ENCODE measurements at places on chromosomes 12 and 14.

GRCh38 chr12:93430280-93430679 is 11.5 kb downstream of the UBE2N start:
- DNase-seq: no peak

DNA sequence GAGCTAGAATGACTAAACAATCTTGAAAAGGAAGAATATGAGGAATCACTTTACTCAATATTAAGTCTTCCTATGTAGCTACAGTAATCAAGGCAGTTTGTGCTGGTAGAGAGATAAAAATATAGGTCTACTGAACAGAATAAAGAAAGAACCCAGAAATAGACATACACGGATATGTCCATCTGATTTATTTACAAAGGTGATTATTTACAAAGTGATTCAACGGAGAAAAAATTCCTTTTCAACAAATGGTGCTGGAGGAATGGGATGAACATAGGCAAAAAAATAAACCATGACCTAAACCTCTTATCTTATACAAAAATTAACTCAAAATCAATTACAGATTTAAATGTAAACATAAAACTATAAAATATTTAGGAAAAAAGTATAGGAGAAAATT is 36.6 kb downstream of the TAOK3 start:
- DNase-seq: no peak

GRCh38 chr14:57526942-57527341 is 33.3 kb upstream of the CCDC198 start:
- DNase-seq: no peak

DNA sequence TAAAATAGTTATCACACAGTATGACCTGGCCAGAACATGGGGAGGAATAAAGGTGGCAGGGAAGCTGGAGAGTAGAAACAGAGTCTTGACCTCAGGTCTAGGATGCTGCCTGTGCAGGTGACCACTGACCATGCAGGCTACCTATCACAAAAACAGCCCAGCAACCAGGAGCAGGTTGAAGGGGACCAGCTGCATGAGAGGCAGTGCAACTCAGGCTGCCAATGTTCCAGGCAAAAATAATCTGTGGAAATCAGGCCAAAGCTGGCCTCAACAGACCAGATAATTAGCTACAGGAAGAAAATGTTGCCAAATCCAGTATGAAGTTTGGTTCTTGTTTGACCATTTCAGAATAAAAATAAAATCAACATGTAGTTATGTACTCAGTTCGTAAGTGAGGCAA is 72.6 kb downstream of the PDE6H start:
- DNase-seq: no peak

GRCh38 chr14:49612671-49613070 is 7.8 kb downstream of the RPL36AL start:
- no peak for DNase-seq

- DNase-seq: no peak
Measured at GRCh38 chr12:22287776-22288621, 46.5 kb downstream of the ST8SIA1 start.

GRCh38 chr12:102059343-102059742 is 2.4 kb downstream of the WASHC3 start:
- no peak for DNase-seq

DNA sequence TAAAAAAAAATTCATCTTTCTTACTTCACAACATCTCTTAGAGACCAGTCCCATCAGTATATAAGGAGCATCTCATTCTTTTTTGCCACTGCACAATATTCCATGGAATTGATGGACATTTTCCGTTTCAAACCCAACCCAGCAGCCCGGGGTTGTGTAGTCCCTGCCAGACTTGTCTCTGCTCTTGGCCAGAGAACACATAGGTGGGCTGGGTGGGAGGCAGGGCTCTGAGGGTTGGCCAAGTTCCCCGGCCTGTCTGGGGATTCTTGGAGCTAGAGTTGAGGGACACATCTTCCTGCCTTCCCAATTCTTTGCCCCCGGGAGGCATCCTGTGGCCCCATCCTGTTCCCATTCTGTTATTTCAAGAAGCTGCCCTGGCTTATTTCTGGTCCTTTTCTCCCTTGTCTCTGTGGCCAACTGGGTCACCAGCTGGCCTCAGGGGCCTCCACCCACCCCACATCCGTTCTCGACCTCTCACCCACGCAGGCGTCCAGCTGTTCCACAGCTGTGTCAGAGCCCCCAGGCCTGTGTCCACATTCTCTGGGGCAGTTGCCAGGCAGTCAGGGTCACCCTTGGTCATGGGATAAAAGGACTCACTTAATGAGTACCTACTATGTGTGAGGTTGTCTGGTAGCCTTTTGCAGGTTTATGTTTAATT is 52.0 kb upstream of the CCDC63 start:
- no peak for DNase-seq

DNA sequence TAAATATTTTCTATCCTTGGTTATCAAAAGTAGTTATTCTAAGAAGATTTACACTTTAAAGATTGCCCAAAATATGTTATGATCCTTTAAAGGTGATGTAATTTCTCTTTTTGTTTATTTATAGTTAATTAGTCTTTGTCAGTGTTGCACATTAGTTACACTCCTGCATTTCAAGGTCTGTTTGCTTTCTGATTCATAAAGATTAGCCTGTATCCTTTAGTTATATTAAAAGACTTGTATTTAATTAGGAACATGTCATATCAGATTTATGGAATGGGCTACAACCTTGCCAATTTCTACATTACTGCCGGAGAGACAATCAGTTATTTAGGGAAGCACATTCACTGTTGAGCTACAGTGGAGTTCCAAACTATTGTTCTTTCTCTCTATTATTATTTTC is 3.5 kb downstream of the EPYC start:
- no peak for DNase-seq

- DNase-seq: no peak
Measured at GRCh38 chr14:66425402-66425801, 60.8 kb upstream of the CCDC196 start.

DNA sequence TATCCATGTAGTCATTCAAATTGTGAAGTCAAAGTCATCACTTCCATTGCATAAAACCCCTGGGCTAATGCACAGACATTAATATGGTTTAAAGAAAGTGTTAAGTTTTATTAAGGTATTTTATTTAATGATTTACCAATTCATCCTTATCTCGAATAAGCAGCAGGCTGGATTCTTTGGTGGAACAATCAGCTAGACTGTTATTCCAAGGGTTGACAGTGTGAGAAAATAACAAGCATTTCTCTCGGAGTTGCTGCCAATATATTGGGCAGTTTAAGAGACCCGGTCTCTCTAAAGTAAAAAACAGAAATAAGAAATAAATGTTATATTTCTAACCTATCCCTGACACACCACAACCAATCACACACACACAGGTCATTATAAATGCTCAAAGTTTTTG is 9.4 kb downstream of the KLRB1 start:
- DNase-seq: no peak

GRCh38 chr12:125249066-125249824 is 184.0 kb downstream of the AACS start:
- DNase-seq: no peak

GRCh38 chr12:10015450-10015849 is 5.0 kb downstream of the CLEC12B start:
- no peak for DNase-seq

GRCh38 chr14:52829527-52830185 is 38.2 kb upstream of the GNPNAT1 start:
- DNase-seq: no peak

GRCh38 chr12:53811606-53812005 is 59.8 kb upstream of the CISTR start:
- DNase-seq: no peak

GRCh38 chr12:47900131-47901062 is 4.4 kb downstream of the VDR start:
- peak; percentile 50 for DNase-seq

GRCh38 chr12:59067083-59067482 is 146.8 kb upstream of the LRIG3 start:
- peak; percentile 49 for DNase-seq

DNA sequence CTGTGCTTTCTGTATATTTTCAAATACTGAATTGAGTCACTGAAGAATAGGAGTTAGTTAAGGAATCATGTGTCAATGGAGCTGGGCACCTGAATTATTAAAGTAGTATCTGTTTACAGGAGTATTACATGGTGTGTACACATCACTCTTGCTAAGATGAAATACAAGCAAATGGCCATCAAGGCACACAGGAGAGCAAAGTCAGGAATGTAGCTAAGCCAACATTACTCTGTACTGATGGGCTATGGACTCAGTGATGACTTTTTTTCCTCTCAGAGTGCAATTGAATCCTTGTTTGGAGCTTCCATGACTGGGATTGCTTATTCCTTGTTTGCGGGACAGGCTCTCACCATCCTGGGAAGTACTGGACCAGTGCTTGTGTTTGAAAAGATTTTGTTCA is 45.5 kb downstream of the SLC4A8 start:
- DNase-seq: no peak

GRCh38 chr12:27822076-27822712 is 42.2 kb upstream of the MANSC4 start:
- no peak for DNase-seq

GRCh38 chr12:64636856-64637255 is 26.6 kb downstream of the RASSF3 start:
- no peak for DNase-seq

GRCh38 chr14:66401449-66402095 is 84.6 kb upstream of the CCDC196 start:
- DNase-seq: no peak

GRCh38 chr12:53616950-53617349 is 9.2 kb downstream of the ATF7 start:
- no peak for DNase-seq

DNA sequence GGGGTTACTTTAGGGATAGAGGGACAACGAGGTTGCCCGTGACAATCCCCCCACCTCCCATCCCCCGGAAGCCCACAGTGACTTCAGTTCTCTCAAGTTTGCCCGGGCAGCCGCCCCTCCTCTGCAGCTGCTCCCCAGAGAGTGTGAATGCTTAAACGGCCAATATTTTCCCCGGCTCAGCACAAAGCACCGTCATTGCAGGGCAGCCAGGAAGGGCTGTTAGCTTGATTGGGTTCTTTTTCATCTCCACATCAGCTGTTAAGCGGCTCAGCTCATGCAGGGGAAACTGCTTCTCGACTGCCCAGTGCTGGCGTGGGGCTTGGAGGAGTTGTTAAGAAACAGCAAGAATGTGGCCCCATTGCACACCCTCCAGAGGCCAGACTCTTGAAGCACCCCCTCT is 120.5 kb upstream of the NCOR2 start:
- no peak for DNase-seq

DNA sequence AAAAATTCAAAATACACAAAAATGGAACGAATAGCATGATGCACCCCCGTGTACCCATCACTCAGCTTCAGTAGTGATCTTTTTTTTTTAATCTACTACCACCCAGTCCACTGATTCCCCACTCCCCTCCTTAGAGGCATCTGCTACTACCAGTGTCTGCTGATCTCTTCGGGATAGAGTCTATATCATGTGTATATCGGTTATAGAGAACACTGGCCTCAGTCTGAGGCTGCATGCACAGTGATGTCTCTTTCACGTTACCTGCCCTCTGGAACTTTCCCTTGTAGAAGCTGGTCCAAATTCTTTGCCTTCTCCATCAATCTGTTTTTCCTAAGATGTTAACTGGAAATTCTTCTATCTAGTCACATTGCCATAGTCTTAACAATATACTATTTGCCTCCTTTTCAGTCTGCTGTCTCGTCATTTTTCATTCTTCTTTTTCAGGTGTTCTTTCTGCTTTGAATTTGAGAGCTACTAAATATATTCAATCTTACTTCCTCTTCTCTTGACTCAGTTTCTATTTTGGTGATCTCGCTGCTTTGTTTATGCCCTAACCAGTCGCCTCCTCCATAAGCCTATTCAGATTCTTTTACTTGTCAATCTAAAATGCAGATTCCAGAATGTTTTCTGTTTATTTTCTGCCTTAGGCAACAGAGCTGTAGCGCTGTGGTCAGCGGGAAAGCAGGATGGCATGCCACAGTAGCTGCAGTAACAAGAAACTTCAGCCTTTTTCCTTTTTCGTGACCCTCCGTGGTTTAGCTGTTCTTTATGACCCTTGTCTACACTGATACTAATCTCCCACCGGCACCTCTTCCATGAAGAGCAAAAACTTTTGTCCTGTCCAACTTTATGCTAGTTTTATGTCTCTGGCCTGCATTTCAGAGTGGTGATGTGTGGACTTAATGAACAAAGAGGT is 67.0 kb downstream of the FBXW8 start:
- DNase-seq: no peak

- no peak for DNase-seq
Measured at GRCh38 chr12:124637581-124637981, 70.2 kb upstream of the NCOR2 start.

DNA sequence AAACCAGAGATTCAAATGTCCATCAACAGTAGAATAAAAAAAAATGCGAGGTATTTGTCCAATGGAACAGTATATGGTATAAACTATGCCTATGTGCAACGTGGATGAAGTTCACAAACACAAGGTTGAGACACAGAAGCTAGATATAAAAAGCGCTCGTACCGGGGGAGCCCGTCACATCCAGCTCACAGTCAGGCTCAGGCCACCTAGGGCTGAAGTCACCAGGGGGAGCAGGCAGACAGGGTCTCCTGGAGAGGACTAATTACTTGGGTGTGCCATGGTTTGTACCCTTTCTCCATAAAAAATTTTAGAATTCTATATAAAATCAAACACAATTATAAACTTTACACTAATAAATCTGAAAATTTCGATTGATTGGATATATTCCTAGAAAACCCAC is 13.6 kb downstream of the AHNAK2 start:
- no peak for DNase-seq

DNA sequence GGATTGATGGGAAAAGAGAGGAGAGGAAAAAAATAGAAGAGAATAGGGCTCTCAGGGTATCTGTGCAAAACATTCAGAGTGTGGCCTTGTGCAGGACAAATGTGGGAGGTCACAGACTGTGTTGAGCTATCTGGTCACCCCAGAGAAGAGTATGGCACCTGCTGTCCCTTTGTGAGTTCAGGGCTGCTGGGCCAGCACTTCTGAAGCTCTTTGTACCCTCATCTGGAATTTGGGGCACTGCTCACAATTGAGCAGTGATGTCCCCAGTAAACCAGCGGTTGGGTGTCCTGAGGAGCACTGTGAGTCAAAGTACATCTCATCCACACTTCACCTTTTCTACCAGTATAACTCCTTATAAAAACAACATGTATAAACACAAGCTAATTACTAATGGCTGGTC is 2.6 kb upstream of the KRT81 start:
- peak; percentile 2 for DNase-seq

DNA sequence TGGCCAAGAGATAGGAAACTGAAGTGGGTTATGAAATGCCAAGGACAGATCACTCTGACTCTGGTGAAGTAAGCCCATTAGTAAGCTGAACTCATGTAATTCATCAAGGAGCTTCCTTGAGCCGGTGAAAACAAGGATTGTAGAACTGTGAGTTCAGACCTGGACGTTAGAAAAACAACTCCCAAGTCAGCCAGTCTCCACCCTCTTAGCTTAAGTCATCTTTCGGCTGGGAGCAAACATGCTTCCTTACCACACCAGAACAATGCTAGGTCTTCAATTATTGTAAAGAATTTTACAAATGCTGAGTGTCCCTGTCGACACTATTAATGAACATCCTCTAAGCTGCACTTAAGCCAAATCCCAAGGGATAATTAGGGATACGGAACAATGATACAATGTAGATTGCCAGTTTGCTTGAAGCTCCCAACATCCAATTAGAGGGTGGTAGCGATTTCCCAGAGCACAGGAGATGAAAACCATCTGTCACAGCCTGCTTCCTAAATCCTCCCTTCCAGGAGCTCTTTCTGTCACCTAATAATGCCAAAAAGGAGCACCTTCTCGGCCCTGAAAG is 45.7 kb upstream of the VASH1 start:
- DNase-seq: no peak
